ENCODE measurements at places on chromosomes 6 and 20.

DNA sequence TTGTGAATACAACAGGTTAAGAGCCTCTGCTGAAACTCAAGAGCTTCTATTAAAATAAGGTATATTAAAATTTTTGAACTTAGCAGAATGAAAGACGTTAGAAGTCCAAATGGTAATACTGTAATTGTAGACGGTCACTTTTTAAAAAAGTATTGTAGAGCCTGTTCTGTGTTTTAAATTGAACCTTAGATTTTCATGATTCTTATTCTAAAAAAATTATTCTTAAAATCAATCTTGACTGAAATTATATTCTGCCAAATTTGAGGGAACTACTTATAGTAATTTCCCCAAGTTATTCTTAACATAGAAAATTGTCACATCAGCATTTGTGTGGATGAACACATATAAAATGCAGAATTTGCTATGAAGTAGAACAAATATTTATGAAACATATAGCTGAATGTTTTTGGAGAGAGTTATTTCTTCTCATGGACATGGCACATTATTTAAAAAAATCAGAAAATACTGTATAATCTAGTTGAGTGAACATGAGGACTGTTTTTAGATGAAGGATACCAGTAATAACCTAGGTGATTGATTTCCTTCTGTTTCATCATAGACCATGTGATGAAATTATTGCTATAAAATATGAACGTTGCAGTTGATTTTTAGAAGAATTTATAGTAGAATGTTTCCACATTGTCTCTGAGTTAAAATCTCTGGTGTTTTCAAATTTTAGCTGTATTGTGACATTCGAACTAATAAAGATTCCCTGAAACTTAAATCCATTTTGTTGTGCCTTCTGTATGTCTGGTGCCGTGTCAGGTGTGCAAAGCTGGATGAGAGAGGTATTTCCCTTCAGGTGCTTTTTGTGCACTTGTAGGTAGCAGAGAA lies 2.8 kb downstream of the TBPL1 start:
- no peak for DNase-seq

DNA sequence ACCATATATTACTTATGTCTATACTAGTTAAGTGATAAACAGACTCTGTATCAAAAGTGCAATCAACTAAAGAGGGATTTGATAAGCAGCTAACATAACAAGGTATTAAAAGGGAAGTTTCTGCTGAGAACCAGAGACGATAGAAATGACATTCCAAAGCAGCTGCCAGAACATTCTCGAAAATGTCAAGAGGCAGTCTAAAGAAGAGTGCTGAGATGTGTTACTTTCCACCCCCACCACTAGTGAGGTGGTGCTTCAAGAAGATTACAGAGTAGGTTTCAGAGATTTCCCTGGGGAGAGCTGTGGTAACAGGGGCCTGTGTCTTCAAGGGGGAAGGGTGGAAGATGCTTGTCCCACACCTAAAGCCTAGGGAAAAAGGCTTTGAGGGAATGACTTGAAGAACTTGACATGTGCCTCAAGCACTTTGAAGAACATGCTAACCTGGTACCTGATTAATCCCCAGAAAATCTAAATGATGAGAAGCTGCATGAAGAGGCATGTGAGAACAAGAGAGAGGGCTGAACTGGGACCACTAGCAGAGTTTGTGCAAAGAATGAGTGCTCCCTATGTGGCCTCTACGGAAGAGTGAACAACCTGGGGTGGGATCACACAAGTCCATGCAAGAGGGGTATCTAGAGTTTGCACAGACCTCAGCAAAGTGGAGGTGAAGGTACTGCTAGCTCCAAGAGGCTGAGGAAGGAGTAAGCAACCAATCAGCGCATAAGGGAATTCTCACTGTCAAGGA lies 5.0 kb downstream of the FAM184A start:
- no peak for DNase-seq

- DNase-seq: no peak
Measured at GRCh38 chr6:20173833-20174792, 38.2 kb downstream of the MBOAT1 start.

GRCh38 chr6:77415706-77416105 lies 47.6 kb downstream of the HTR1B start:
- no peak for DNase-seq

DNA sequence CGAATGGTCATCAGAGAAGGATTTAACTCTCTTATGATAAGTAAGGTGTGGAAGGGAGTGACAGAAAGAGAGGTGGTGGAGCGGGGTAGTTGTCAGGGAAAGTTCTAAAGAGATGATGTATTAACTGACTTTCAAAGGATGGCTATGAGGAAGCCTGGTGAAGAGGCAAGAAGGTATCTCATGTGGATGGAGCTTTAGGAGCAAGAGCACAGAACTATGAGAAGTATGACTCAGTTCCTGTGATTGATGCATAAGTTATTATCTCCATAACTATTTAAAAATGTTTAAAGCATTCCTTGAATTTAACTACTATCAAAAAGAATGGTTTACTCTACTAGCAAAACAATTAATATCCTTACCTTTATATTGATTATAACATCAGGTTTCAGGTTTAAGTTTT lies 28.8 kb downstream of the AK9 start:
- DNase-seq: no peak

DNA sequence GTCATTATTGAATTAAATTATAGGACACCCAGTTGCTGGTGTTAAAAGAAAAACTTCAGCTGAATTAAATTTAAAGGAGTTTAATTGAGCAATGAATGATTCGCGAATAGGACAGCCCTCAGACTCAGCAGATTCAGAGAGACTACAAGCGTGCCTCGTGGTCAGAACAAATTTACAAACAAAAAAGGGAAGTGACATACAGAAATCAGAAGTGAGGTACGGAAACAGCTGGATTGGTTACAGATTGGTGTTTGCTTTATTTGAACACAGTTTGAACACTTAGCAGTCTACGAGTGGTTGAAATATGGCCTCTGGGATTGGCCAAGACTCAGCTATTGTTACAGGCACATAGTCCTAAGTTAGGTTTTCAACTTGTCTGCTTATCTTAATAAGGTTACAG lies 25.8 kb upstream of the TNFRSF21 start:
- no peak for DNase-seq

DNA sequence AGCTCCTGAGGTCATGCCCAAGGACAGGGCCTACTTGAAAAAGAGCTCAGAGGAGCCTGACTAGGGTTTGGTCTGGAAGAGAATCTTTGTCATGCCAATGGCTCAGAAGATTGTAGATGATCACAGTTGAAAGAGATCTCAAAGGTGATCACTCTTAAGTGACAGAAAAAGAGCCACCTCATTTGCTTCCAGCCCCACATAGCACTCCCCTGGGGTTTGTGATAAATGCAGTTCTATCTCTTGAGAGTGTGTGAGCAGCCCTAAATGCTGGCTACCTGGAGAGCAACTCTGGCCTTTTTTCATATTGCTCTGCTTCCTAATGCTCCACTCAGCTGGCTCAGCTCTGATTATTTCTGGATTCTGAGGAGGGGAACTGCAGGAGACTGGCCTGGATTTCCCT lies 39.3 kb downstream of the KLHL32 start:
- no peak for DNase-seq

DNA sequence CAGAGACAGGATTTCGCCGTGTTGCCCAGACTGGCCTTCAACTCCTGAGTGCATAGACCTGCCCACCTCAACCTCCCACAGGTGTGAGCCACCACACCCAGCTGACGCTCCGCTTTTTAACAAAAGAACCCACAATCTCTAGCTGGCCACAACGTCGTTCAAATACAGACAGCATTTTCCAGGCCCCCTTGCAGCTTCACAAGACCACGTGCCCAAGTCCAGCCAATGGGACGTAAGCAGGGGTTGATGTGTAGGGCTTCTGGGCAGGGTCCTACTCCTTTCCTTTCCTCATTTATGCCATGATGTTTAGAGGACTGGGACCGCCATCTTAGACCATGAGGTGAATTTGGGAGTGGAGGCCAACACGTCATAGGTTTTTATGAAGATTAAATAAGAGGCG lies 81.0 kb downstream of the TFAP2C start:
- DNase-seq: no peak

DNA sequence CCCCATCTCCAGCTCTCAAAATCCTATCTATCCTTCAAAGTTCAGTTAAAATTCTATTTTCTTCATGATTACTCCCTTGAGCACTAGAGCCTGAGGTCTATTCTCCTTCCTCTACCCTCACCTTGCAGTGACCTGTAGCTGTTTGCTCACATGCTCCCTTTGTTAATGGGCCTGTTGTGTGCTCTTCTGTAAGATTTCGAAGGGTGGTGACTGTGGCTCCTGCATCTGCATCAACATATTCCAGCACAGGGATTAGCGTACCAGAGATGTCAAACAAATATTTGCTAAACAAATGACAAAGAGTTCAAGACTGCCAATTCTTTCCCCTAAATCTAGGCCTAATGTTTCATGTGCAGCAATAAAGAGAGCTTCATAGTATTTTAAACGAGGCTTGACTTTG lies 69.5 kb downstream of the ELOVL5 start:
- no peak for DNase-seq

DNA sequence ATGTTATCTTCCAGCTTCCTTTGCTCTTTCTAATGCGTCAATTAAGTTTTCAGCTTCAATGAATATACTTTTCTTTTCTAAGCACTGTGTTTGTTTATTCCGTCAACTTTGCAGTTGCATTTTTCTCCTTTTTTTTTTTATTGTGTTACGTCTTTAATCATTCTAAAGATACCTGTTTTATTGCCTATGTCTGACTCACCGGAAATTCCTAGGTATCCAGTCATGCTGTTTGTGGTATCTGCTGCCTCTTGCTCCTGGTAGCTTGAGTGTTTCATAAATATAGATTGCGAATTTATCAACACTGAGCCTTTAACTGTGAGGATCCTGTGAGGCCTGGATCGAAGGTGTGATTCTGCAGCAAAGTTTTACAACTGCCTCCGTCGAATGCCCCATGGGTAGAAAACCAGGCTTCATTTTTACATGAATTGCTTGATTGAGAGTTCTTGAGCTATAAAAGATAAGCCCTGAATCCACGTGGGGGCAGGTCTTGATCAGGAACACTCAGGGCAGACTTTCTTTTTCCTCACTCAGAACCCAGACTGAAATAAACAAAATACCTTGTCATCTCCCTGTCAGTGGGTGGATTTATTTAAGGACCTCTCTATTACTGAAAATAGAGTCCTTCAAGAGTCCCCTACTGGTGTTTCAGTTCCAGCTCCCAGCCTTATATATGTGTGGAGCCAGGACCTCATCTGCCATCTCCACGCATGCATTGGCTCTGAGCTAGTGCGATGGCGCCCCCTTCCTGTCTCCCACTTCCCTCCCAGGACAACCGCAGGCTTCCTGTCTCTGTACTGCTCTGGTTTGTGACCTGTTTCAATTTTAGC lies 60.1 kb upstream of the LRRC1 start:
- DNase-seq: no peak

GRCh38 chr6:133097208-133097607 lies 143.9 kb upstream of the EYA4 start:
- DNase-seq: no peak

DNA sequence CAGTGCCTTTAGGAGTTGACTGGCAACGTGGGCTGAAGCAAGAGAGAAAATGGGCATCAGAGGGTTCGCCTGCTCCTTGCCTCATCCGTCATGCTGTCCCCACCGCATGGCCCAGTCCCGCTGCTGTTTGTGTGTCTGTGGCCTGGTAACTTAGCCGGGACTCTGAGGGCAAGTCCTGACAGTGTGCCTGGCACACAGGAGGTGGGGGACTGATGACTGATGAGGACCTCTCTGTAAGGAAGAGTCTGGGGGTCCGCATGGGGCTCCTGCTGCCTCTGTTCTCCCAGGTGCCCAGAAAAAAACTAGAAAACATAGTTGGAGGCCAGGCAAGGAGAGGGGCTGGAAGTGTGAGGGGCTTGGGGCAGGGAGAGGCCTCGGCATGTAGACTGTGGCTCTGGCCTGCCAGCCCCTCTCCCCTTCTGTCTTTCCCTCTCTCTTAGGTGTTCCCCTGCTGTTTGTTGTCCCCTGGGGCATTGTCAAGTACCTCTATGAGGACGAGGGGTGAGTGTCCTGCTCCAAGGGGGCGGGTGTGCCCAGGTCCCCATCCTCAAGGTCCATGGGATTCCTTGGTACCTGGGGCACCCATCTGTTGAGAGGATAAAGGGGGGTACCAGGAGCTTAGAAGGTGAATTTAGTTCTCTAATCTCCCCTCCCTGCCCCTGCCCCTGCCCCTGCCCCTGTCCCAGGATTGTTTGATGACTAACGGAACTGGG lies 29.5 kb downstream of the GLP1R start:
- no peak for DNase-seq

DNA sequence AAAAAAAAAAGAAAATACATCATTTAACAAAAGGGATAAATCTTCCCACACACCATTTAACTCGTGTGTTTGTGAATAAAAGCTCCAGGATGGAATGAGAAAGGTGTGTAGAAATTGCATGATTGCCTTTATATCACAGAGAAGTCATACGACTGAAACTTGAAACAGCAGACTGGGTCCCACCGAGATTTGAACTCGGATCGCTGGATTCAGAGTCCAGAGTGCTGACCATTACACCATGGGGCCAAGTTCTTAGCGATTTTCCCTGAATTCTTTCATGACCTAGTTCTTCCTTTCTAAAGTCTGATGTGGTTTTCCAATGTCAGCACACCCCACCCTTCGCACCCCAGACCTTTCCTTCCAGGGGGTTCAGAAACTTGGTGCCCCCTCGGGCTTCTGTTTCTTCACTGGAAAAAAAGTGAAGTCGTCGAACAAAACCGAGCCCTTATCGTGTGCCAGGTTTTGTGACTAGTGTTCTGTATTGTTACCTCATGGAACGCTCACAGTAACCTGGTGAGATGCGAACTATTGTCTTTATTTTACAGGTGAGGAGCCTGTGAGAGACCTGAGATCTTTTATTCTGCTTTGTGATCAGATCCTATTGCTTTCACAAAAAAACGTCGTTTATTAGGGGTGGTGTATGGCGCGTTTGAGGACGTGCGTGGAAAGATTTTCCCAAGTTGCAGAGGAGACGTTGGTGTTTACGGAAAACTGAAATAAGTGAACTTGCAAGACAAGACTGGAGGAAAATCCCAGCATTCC lies 120.8 kb downstream of the OR2B2 start:
- DNase-seq: no peak

GRCh38 chr6:112307707-112308106 lies 39.4 kb upstream of the RFPL4B start:
- DNase-seq: no peak

DNA sequence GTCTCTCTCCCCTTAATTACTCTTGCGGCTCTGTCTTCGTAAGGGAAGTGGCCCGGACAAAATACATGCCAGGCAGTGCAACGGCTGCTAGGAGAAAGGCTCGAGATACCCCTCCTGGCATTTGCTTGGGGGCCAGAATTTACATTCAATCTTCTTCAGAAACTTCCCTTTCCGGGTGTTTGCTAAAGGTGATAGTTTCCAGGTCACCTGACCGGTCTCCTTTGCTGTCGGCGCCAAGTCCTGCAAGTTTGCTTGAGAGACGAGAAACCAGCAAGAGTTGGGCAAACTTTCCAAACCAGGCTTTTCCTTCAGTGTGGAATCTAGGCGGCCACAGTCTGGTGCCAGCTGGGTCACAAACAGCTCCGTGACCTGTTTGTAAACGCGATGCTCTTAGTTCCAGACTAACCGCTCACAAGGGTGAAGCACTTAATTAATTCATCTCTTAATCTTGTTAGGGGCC lies 563 bp upstream of the SRSF3 start:
- DNase-seq: no peak

GRCh38 chr6:4636881-4637224 lies 139.4 kb upstream of the CDYL start:
- no peak for DNase-seq

Measured in stimulated activated CD8-positive, alpha-beta memory T cell treated with anti-CD3 and anti-CD28 coated beads, Interleukin-4, amount 100 ng/mL, for 1 hour (primary cell).